Stimulated activated CD8-positive, alpha-beta memory T cell treated with anti-CD3 and anti-CD28 coated beads, Interleukin-15, amount 100 ng/mL, for 48 hours (primary cell): ENCODE measurements at places on chromosomes 16 and 17.

GRCh38 chr17:73139296-73139695 lies 25.5 kb upstream of the SSTR2 start:
- no peak for DNase-seq

GRCh38 chr16:10552281-10552680 lies 28.1 kb downstream of the EMP2 start:
- no peak for DNase-seq

GRCh38 chr16:54921206-54921824 lies 9.3 kb upstream of the IRX5 start:
- no peak for DNase-seq

DNA sequence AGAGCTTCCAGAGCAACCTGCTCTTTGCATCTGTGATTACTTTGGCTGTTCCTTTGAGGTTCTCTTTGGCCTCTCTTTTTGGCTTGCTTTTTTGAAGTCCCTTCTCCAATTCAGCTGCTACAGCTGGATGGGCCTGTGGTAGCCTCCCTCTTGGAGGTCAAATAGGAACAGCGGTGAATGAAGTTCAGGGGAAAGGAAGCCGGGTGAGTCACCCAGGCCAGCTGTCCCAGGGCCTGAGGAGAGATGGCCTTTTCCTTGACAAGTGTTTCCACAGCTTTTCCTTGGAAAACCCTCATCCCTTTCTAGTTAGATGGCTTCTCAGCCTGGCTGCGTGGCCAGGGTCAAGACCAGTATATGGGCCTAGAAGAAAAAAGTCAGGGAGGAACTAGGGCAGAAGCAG lies 103.1 kb downstream of the STX8 start:
- no peak for DNase-seq

GRCh38 chr17:40323391-40324381 lies 14.7 kb downstream of the RARA start:
- peak; percentile 56 for DNase-seq

GRCh38 chr17:2483084-2483483 lies 28.6 kb downstream of the METTL16 start:
- DNase-seq = no peak

DNA sequence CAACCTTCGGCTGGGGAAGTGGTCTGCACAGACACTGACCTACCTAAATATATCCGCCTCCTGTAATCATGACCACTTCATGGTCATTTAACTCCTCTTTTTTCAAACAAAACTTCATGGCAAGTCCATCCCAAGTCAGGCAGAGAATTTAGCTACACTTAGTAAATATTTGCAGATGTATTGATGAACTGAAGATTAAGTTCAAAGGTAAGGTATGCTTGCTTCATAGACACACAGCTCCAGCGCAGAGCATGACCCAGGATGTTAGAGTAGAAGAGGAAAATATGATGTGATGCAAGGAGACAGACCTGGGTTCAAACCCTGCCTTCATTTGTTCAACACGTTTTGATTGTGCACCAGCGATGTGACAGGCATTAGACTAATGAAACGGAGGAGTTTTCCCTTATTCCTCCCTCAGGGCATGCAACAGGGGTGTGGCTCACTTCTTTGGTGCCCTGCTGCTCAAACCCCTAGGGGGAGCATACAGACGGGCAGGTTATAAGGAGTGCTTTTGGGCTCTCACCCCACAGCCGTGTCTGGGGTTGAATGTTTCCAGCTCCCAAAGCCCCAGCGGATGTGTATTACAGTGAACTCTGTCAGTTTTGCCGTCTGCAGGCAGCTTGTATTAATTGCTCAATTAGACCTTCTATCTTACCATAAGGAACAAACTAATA lies 23.9 kb upstream of the CLEC3A start:
- no peak for DNase-seq

GRCh38 chr17:56499799-56500388 lies 93.6 kb upstream of the NOG start:
- no peak for DNase-seq

- no peak for DNase-seq
These were observed 52.7 kb upstream of the CIBAR2 start for GRCh38 chr16:85164838-85165516.

GRCh38 chr17:31674717-31675349 lies 184.2 kb downstream of the COPRS start:
- DNase-seq = no peak

GRCh38 chr17:19642373-19642893 lies 6.1 kb upstream of the ALDH3A2 start:
- no peak for DNase-seq

- no peak for DNase-seq
These were observed 25.3 kb downstream of the CDH13 start for GRCh38 chr16:82651921-82652601.

GRCh38 chr16:5450409-5451104 lies 353.0 kb upstream of the EEF2KMT start:
- DNase-seq = no peak

DNA sequence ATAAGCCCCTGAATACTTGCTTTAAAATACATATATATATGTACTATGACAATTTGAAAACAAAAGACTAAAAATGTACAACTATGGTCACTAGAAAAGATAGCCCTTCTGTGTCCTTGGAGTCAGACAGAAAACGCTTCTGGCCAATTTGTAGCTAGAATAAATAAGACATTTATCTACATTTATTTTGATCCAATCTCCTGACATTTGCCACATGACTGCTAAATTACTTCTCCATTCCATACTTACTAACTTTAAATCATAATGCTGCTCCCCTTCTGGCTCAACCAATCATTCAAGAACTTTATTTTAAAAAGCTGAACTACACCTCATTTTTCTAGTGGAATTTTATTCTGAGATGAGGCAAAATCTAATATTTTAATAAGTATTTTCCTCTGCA lies 65.8 kb downstream of the CYTH1 start:
- DNase-seq = no peak

DNA sequence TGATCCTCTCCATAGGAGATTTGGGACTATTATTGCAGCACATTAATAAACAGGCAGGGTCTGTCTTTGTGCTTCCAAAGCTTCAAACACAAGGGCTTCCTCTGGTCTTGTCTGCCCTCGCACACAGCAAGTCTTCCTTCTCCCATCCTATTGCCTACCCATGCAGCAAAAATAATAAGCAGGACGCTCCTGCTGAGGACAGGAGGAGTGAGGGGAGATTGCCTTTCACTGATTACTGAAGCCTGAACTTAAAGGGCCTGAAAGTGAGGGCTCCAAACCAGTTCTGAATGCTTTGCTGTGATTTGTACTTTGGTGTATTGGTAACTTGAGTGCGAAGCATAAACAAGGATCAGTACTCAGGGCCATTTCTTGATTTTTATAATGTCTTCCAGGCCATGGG lies 197.6 kb upstream of the XYLT1 start:
- DNase-seq = no peak

GRCh38 chr17:76253841-76254240 lies 11.3 kb upstream of the UBALD2 start:
- DNase-seq = no peak

- DNase-seq = no peak
These were observed 644.1 kb downstream of the KCNJ2 start for GRCh38 chr17:70813355-70813930.
